Smooth muscle cell of the coronary artery (primary cell): ENCODE measurements at places on chromosomes 2 and 18. TPM values are rescaled to one million over a fixed set of nuclear protein-coding genes. Genes with fewer than 3 reads are reported as not detected.

DLX1 gene
- 0.38 TPM in 1 of 2 replicates, not detected in the other for total RNA-seq

PAX3 gene
- 0.38 and 7.6 TPM in 2 replicates for total RNA-seq

PROKR1 gene
- not detected in 2 replicates for total RNA-seq

RESP18 gene
- not detected in 2 replicates for total RNA-seq

TPO gene
- total RNA-seq = not detected in 2 replicates
